ENCODE measurements at places on chromosomes 6 and 20. TPM values are rescaled to one million over a fixed set of nuclear protein-coding genes. Genes with fewer than 3 reads are reported as not detected.
A peak's percentile ranks its signal among the peaks of the same experiment; 100 is the strongest.

GRCh38 chr6:104705095-104705707 lies 154.5 kb downstream of the HACE1 start:
- no peak for DNase-seq

- DNase-seq, result no peak
Observed at GRCh38 chr20:48398506-48399449, 429.0 kb downstream of the PREX1 start.

DNA sequence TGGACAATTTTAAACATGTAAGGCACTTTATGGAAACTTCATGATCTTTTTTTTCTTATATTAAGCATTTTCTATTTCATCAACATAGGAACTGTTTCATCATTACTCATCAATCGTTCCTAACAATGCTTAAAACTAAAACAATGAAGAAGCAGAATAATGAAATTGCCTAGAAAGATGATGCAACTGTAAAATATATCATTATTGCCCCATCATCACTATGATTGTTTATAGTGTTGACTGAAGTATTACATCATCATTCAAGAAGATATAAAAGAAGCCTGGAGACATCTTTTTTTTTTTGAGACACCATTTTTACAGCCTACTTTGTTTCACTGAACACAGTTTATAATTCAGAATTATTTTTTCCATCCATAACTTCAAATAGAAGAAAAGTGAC lies 147.2 kb downstream of the TRDN start:
- DNase-seq, result no peak

DNA sequence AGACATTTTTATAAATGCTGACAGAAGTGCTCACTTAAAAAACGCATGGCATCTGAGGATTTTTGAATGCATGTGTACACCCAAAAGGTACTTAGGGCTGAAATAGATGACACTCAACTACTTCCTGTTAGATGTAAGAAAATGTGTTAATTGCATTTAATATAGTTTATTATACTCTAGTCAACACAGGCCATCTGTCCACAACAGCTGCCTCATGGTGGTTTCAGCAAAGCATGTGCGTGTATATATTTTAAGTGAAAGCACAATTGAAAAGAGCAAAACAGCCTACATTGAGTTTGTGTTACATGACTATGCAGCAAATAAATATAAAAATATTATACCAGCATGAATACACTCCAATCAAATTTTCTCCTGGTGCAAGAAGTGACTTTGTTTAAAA lies 1233.0 kb upstream of the EYS start:
- DNase-seq, result no peak

Gene LATS1
- polyA plus RNA-seq, result 28.8 TPM

DNA sequence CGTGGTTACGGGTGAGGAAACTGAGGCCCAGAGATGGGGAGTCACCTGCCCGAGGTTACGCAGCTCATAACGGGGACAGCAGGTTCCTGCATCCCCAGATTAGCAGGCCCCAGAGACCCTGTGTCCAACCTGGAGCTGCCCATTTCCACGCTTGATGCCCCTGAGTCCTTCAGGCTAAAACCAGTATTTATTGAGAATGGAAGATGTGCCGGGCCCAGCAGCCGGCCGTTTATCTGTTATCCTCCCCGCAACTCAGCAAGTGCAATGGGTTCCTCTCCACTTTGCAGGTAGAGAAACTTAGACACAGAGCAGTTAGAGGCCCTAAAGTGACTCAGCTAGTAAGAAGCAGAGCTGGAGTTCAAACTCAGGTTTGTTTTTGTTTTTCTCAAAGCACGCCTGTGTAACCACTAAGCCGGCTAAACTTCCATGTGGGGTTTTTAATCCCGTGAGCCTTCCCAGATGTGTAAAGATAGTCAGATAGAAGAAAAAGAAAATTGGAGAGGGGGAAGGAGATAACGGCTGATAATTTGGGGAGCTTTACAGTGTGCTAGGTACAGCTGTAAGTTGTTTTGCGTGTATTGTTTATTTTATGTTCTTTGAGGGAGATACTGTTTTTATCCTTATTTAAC lies 775 bp downstream of the PFDN4 start:
- peak; percentile 35 for DNase-seq

GRCh38 chr20:43658069-43658722 lies 8.7 kb upstream of the MYBL2 start:
- no peak for DNase-seq

- DNase-seq, result no peak
Observed at GRCh38 chr20:1308067-1308701, 20.8 kb downstream of the SDCBP2 start.
